A549 treated with GW870086 at 1 μM for 4 hours (cell line): ENCODE measurements at places on chromosomes 16 and 17. TPM values are rescaled to one million over a fixed set of nuclear protein-coding genes. Genes with fewer than 3 reads are reported as not detected.

The PPP1R27 gene
- total RNA-seq: 0.19 to 0.47 TPM (median 0.24 TPM) in 4 of 5 replicates, not detected in the other

The KRTAP4-6 gene
- total RNA-seq: not detected in 5 replicates

The ELMO3 gene
- 0.99 to 1.5 TPM (median 1.4 TPM) in 5 replicates for total RNA-seq

The CPHXL2 gene
- not detected in 5 replicates for total RNA-seq
